ENCODE measurements at places on chromosomes 5 and 9.
A peak's percentile ranks its signal among the peaks of the same experiment; 100 is the strongest.

DNA sequence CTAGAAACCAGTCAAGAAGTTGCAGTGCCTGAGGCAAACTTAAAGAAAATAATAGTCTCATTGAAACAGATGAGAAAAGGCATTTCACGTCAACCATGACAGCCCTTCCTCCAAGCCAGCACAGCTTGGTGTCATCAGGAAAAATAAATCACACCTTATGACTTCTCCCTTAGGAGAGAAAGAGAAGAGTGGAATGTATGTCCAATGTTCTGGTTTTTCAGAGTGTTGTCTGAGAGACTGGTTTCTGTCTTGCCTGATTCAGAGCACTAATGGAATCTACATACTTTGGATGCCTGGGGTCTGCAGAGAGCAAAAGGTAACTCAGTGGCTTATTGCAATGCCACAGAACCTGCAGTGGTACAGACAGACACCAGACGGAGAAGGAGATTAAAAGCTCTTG is 105.5 kb upstream of the PDE4D start:
- DNase-seq: no peak

GRCh38 chr5:102018690-102019089 is 277.4 kb downstream of the SLCO4C1 start:
- DNase-seq: no peak

GRCh38 chr9:77510666-77511065 is 137.5 kb downstream of the GNA14 start:
- DNase-seq: no peak

DNA sequence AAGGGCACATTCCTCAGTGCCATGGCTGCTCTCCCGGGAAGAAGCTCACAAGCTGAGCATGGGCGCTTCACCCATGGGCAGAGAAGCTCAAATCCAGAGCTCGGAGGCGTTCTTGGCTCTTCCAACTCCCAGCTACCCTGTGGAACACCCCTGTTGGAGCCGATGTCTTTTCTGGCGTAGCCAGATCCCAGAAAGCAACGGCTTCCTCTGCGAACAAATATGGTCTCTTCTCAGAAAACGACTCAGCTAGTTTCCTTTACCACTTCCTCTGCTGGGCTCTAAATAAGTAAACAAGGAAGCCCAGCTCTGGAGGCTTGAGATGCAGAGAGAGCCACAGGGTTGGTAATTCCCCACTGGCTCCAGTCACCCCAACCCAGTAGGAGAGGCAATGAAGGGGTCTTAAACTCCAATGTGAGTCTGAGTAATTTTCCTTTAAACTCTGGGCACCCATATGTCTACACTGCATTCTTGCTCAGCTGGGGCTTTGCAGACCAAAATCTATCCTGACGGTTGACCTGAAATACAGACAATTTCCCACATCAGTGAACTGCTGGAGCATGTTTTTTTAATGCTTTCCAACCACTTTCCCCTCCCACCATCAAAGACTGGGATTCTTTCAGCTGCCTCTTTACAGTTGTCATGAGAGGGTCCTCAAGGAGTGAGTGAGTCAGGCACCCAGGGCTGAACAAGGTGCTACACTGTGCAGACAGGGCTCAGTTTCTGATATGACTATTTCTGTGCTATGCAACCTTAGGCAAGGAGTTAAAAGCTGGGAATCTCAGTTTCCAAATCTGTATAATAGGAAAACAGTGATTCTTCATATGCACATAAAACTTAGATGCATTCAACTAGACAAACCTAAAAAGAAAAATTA is at the start of gene LCP2:
LCP2 (minus strand) TSS at position 189 of the 874 bp plus-strand sequence; CDS start at position 23, 166 bp downstream.
- DNase-seq: no peak

DNA sequence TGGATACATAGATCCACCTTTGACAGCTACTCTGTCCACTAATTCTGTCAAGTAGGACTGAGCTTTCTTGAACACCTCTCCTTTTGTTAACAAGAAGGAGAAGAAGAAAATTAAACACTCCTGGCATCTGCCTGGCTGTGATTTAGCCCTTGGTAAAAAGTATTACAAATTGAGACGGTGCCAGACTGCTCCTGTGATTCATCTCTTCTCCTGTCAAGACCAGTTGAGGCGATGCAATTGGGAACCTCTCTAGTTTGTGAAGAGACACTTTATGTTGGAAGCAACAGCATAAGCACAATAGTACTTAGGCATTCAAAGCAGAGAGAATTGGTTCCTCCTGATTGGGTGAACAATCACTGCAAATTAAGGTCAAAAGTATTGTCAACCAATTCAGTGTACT is 72.7 kb downstream of the GHR start:
- no peak for DNase-seq

GRCh38 chr9:122102156-122102555 is 9.0 kb upstream of the TTLL11 start:
- no peak for DNase-seq

GRCh38 chr9:35114840-35115628 is 628 bp downstream of the ATOSB start:
- DNase-seq: peak; percentile 11

- DNase-seq: no peak
Observed at GRCh38 chr5:89072842-89073672, 190.1 kb upstream of the MEF2C start.

GRCh38 chr9:137645211-137645610 is 26.4 kb downstream of the EHMT1 start:
- no peak for DNase-seq

DNA sequence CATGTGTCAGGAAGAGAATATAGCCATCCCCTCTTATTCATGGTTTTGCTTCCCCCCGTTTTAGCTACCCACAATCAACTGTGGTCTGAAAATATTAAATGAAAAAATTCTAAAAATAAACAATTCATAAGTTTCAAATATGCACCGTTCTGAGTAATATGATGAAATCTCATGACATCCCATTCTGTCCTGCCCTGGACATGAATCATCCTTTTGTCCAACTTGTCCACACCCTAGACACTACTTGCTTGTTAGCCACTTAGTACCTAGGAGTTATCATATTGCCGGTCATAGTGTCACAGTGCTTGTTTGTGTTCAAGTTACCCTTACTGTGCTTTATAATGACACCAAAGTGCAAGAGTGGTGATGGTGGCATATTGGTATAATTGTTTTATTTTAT is 113.5 kb downstream of the CAAP1 start:
- DNase-seq: no peak

- DNase-seq: no peak
Observed at GRCh38 chr9:127714951-127715469, 453 bp downstream of the PTRH1 start.

DNA sequence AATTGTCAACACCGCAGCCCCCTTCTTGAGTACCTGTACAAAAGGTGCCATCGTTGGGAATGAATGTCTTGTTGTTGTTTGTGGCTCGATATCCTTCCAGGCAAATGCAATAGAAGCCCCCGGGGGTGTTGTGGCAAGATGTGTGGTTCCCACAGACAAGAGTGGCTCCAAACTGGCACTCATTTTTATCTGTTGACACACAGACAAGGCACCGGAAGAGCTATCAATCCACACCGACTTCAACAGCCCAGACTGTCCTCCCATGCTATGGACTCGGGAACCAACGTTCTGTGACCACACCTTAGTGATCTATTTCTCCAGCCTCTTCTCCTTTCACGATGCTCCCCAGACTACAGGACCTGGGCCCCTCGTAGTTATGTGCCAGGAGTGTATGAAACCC is 25.9 kb downstream of the SUSD1 start:
- DNase-seq: no peak

- DNase-seq: no peak
Observed at GRCh38 chr9:91391818-91392217, 30.1 kb upstream of the AUH start.

- DNase-seq: no peak
Observed at GRCh38 chr9:38622951-38623350, 2.6 kb upstream of the ANKRD18A start.

- DNase-seq: no peak
Observed at GRCh38 chr9:137791947-137792346, 85.6 kb upstream of the CACNA1B start.

DNA sequence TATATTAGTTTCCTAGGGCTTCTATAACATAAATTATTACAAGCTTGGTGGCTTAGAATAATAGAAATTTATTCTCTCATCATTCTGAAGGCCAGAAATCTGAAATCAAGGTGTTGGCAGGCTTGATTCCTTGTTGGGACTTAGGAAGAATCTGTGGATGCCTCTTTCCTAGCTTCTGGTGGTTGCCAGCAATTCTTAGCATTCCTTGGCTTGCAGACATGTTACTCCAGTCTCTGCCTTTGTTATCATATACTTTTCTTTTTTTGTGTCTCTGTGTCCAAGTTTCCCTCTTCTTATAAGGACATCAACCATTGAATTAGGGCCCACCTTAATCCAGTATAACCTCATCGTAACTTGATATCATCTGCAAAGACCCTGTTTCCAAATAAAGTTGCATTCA is 31.4 kb downstream of the CTNNA1 start:
- no peak for DNase-seq

DNA sequence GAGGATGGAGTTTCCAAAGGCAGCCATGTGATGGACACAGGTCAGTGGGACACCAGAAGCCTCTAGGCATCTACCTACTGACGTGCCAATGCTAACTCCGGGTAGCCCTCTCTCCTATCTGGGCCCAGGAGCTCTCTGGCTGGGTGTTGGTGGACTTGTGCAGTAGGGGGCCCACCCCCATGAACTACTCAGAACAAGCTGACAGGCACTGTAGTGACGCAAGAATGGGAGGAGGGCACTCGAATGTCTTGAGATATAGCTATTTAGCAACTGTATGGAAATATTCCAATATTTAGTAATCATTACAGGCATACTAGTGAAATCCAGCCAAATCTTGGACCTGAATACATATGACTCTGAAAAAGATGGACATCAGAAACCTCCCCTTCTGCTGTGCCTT is 5.7 kb upstream of the DOCK2 start:
- DNase-seq: no peak

- no peak for DNase-seq
Observed at GRCh38 chr9:89418474-89418845, 79.5 kb downstream of the SEMA4D start.

- no peak for DNase-seq
Observed at GRCh38 chr9:125142560-125143376, 560 bp downstream of the SCAI start.

DNA sequence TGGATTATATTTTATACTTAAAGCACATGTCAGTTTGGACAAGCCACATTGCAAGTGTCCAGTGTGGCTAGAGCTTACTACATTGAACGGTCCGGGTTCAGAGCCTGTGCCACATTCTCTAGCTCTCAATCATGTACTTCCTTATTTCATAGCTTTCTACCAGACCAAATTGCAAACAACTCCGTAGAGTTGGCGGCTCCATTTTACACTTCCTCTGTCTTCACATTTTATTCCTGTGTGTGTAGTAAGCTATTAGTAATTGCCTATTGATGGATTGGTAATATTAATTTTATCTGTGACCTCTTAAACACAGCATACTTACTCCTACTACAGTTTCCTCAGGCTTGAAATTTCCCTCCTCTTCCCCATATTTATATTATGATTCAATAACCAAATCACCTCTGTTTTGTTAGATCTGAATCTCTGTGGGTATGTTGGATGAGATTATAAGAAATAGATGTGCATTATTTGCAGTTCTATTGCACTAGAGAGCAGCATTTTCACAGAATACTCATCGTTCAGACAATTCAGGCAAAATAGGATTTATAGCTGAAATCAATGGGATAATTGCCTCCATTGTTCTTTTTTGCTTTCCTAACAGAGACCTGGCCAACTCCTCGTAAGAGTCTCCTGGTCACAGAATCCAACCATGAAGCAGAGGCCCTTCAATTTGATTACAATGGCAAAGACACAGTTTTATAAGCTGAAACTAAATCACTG is 29.0 kb upstream of the C9orf72 start:
- DNase-seq: no peak

GRCh38 chr5:159533197-159533596 is 202.9 kb upstream of the IL12B start:
- no peak for DNase-seq

DNA sequence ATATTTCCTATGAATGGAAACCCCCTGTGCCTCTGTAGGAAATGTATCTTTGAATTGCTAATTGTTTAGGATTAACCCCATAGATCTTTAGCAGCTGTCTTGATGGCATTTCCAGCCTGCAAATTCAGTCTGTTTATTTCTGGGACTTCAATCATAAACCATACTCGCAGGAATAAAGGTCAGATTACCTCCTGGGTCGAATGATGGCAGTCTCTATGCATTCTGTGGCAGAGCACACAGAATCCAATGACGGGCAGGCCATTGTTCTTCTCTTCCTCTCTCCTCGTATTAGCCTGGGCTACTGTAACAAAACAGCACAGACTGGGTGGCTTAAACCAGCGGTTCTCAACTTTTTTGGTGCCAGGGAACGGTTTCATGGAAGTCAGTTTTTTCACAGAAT is 199.9 kb downstream of the PCSK5 start:
- DNase-seq: no peak

DNA sequence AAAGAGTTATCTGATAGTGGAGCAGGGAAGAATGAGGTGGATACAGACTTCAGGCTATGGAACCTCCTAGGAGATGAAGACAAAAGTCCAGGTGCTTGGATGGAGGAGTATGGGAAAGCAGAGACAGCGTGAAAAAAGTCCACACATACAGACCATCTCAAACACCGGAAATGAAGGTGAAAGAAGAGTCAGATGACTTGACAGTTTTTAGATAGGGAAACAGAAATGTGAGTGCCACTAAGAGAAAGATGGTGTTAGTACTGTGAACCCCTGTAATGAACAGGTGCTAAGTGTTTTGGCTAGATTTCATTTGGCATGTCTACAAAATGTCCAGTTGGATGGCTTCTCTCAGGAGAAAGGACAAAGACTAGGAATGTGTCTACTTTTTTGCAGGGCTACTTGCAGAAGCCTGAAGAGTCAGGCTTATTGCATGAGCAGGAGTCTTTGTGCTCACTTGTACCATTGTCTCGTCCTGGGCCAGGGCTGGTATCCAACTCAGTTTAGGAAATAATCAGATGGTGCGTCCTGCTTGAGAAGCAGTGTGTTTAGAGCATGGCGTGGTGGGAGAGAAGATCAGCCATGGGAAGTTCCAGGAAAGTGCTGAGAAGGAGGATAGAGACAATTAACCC is 90.6 kb upstream of the STARD4 start:
- DNase-seq: no peak

- no peak for DNase-seq
Observed at GRCh38 chr5:53008751-53009150, 19.6 kb downstream of the ITGA2 start.

DNA sequence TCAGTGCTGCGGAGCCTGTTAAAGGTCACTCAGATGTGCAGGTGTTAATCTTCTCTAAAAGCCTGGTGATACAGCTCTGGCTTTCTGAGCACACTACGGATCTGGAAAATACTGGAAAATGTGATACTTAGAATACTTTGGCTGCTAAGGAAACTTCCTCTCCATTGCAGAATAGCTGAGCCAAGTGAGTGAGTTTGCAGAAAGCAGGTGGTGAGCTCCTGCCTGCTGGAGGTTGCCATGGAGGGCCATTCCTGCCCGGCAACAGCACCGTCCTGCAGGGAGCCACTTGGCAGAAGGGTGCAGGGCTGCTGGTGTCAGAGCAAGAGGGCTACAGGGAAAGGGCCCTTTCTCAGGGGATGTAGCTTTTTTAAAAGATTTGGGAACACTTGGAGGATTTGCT is 40.7 kb downstream of the SECISBP2 start:
- no peak for DNase-seq

All from nucleus accumbens (tissue), 56 donors.